ENCODE measurements at places on chromosomes 1 and 21.

- no peak for DNase-seq
These were observed 16.7 kb downstream of the PALMD start for GRCh38 chr1:99662539-99663080.

- no peak for DNase-seq
These were observed 1123.3 kb upstream of the B3GALT2 start for GRCh38 chr1:194309697-194310096.

- no peak for DNase-seq
These were observed 31.3 kb downstream of the UBE2U start for GRCh38 chr1:64234714-64235113.

DNA sequence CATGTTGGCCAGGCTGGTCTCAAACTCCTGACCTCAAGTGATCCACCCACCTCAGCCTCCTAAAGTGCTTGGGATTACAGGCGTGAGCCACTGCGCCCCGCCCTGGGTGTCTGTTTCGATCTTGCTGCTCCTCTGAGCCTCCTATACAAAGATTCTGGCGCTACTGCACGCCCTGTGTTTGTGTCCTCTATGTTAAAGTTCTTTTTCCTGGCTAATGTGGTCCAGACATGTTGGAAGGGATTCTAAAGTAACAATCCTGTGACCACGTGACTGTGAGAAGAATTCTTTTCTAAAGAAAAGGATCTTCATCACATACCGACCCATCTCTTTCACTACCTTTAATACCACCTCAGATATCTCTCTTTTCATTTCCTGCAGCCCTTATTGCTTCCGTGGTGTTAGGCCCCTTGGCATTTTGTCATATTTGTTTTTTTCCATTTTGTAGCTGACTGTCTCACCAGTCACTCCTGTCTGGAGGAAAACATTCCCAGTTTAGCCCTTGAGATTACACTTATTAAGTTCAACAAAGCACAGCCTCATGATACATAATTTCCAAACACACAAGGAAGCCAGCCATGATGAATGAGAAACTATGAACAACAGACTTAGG lies 27.2 kb upstream of the ENO1 start:
- no peak for DNase-seq

DNA sequence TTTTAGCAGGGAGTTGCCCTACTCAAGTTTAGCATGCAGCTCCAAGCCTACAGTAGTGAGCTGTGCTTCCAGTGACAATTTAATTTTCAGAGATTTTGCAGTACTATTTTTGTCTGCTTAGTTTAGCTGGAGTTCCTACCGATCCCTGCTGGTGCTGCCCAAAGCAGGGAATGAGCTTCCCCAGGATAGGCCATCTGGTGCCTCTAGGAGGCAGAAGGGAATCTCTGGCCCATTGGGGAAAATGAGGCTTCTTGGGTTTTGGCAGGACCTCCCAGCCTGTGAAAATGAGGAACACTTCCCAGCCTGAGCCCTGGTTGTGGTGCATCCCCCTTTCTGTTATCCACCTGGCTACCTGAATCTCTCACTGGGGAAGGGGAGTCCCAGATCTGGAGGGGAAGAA lies 149.2 kb downstream of the RASAL2 start:
- DNase-seq = no peak

GRCh38 chr1:36464605-36465393 lies 615 bp upstream of the MRPS15 start:
- DNase-seq = no peak

- DNase-seq = no peak
These were observed 11.0 kb upstream of the VCAM1 start for GRCh38 chr1:100708476-100709062.

DNA sequence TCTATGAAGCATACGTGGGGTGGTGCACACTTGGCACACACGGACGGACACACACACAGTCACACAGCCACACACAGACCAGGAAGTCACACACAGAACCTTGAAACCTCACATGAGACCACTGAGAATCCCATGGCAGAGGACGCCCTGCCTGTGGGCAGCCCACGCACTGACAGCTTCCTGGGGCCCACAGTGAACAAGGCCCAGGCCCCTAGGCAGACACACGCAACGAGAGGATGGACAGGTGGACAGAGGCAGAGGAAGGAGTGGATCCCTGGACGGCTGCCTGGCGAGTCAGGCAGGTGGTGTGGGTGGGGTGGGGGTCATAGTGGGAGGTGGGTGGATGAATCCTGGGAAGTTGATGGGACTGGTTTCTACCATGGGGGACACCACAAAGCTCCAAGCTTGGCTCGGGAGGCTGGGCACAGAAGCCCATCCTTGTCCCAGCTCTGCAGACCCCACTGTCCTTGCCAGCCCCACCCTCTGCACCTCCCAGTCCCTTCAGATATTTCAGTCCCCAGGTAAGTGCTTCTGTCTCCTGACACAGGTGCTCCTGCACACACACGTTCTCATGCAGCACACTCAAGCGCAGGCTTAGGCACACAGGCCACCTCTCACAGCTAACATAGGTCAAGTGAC lies 49.1 kb downstream of the WNT9A start:
- no peak for DNase-seq
